ENCODE measurements at places on chromosomes 4 and X. TPM values are rescaled to one million over a fixed set of nuclear protein-coding genes. Genes with fewer than 3 reads are reported as not detected.

- no peak for DNase-seq
These were observed 102.6 kb downstream of the IQCM start for GRCh38 chr4:149713031-149713430.

DNA sequence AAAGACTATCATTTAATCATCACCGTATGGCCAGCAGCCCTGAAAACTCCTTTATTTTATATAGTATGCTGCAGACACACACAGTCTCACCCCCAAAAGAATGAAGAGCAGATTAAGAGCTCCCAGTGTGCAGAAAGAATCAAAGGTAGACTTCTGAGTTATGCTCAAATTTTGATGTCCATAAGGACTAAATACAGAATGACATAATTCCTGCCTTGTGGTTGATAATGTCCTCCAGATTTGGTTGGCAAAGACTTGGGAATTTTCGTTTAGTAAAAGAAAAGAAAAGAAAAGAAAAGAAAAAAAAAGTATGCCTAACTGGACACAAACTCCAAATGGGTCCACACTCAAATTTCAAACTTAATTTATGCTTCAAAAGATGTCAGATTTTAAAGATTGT, 118.1 kb upstream of the PLAC1 start:
- no peak for DNase-seq

The SOWAHB gene
- total RNA-seq, result 1.5 TPM

The UGT2B15 gene
- 0.25 TPM for total RNA-seq

DNA sequence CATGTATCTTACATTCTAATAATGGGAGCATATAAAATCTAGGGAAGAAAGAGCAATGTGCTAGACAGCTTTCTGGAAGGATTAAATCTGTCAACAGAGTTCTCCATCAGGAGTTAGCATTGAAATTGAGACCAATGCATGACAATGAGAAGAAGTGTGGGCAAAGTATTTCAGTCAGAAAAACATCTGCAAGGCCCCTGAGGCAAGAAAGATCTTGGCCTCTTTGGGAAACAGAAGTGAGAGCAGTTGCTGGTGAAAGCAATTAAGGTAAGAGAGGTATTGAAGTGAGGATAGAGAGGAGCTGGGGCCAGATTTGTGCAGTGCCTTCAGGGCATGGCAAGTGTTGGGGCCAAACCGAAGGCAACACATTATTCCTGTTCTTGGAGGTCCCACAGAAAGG, 999.1 kb downstream of the STPG2 start:
- no peak for DNase-seq

- DNase-seq, result peak; percentile 20
These were observed 57.7 kb downstream of the NEIL3 start for GRCh38 chr4:177367336-177367735.

The SUPT20HL2 gene
- total RNA-seq, result not detected

DNA sequence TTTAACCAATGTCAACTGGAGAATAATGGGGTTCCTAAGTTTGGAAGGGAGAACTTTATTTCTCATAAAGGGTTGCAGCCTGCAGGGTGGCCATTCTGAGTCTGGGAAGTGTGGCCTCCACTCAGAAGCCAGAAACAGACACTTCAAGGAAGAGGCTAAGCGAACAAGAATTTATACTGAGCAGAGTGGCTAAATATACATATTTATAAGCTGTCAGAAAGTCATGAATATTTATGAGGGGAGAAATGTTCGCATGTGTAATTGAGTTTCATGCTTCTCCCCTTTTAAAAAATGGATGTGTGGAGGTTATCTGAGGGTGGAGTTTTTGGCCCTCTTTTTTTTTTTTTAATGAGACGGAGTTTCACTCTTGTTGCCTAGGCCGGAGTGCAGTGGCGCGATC, 78.1 kb upstream of the PLAC8 start:
- DNase-seq, result no peak

DNA sequence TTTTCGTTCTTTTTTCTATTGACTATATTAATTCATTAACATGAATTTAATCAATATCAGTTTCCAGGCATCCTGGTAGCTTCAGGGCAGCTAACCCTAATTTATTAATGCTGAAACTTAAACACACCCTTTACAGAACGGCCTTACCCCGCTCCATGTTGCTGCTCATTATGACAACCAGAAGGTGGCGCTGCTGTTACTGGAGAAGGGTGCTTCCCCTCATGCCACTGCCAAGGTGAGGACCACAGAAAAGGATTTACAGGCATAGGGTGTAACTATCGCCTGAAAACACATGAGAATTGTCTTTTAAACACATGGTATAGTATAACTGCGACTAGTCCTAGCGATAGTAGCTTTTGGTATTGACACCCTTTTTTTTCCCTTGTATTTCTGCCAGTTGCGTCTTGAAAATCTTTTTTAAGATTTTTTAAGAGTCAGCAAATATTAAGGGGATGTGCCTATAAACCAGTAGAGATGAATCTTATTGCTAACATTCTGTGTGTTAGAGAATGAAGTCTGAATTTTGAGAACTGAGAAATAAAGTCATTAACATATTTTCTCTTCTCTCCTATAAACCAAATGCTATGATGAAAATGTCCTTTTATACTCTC, 229.0 kb downstream of the ANK2 start:
- peak; percentile 79 for DNase-seq

- DNase-seq, result no peak
These were observed 18.7 kb upstream of the RBMX start for GRCh38 chrX:136899221-136899620.

The ARR3 gene
- total RNA-seq, result not detected

The IL2 gene
- 0.64 TPM for total RNA-seq

GRCh38 chrX:153919281-153919680, 6.8 kb downstream of the ARHGAP4 start:
- DNase-seq, result no peak

The PF4V1 gene
- not detected for total RNA-seq

The VCX3A gene
- total RNA-seq, result 0.25 TPM

The LEF1 gene
- total RNA-seq, result 1.6 TPM

GRCh38 chr4:150457802-150458201, 124.1 kb upstream of the MAB21L2 start:
- DNase-seq, result no peak

The UNC5C gene
- total RNA-seq, result 0.25 TPM

GRCh38 chr4:6200922-6201362, 593 bp upstream of the JAKMIP1 start:
- DNase-seq, result no peak

DNA sequence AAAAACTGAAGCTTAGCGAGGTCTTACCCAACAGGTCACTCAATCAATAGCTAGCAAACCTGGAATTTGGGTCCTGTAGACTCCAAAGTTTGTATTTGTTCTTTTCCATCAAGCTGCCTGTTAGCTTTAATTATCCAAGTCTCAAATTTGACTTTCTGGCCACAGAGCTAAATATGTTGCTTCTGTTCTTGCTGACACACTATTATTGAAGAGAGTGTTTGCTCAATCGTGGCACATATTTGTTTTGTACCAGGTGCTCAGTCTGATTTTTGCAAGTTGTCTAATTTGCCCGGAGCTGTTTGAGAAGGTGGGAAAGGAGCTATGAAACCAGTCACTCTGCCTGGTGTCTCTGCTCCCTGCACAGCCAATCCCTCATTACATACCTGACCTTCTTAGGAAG, 41.7 kb upstream of the FRMD7 start:
- DNase-seq, result no peak

The SHROOM4 gene
- 3.5 TPM for total RNA-seq

DNA sequence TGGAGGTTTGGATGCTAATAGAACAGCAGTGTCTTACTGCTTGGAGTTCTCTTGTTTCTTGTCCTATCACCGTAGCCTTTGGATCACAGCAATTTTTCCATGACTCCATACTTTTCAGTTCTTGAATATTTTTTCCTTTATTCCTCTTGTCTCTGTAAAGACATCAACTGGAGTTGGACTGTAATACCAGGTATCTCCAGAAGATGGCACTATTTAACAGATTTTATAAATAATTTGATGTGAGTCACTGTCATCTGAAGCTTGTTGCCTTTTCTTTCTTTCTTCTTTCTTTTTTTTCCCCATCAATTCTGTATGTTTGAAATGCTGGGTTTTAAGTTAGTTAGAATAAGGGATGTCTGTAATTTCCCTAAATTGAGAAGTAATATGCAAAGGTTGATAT, 24.1 kb downstream of the HPRT1 start:
- DNase-seq, result no peak

The GPRASP3 gene
- total RNA-seq, result 13.2 TPM

The PNMA6F gene
- 0.13 TPM for total RNA-seq

- no peak for DNase-seq
These were observed 99.0 kb downstream of the DHRSX start for GRCh38 chrX:2401590-2402360.

DNA sequence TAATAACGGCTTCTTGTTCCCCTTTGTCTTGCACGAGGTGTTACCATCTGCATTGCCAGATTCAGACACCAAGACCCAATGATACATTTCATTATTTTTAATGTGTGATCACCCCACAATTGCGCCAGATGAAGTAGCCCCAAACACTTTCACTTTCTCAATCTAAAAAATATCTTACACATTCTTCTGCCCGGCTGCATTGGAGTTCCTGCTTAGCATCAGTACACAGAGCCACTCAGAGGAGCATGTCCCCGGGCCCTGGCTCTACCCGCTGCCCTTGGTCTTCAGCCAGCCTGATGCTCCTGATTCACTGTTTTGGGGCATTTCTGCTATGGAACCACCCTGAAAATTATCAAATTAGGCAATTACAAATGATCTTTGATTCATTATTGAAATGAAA, 66.0 kb upstream of the TENM3 start:
- DNase-seq, result no peak

DNA sequence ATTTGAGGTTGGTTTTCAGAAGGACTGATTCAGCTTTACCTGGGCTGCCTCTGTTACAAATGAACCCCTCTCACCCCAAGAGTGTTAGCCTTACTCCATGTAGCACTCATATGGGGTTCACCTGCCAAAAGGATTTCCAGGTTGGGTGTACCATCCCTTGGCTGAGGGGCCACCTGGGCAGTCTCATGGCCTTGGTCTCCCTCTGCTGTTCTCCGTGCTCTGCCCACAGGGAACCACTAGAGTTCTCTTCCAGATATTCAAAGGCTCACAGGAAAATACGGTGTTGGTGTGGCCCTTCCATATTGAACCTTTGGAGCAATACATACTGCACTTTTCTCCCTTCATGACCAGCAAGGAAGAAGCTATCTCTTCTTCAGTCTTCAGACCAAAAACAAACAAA, 18.0 kb upstream of the PRDM5 start:
- no peak for DNase-seq

DNA sequence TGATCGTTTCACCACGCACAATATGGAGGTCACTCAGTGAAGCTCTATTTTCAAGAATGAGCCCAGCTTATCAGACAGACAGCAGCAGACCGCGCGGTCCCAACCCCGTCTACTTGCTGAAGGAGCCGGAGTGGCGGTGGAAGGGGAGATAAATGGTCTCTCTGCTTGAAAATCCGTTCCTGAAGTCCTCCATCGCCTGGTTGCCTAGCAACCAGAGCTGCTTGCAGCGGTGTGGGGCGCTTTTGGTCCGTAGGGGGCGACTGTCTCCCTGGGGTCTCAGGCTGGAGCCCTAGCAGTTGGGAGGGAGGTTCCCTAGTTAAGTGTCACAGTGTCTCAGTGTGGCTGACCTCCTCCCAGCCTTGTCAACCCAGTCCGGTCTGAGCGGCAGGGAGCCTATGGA, 8.3 kb upstream of the DLG3 start:
- DNase-seq, result peak; percentile 59

DNA sequence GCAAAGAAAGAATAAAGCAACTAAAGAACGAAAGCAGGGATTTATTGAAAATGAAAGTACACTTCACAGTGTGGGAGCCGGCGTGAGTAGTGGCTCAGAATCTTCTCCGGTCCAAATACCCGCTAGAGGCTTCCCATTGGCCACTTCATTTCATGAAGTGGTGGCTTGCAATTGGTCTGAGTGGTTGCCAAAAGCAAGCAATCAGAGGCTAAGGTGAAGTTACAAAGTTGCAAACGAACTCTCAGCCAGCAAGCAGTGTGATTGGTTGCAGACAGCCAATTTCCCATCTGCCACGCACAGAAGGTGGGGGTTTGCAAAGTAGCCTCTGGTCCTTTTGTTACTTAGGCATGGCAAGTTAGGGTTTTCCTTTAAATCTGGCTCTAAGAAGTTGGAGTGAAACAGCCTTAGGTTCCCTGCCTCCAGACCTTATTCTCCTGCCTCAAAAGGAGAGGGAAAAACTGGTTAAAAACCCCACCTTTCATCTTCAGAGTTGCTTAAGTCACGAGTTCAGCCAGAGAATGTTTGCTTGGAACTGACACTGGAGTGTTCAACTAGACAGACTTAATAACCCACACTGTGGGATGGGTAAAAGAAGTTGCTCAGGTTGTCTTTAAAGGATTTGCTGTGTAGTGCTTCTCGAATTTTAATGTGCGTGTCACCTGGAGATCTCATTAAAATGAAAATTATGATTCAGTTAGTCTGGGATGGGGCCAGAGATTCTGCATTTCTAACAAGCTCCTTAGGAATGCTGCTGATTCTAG, 6.9 kb upstream of the CLOCK start:
- DNase-seq, result peak; percentile 26

GRCh38 chr4:21869978-21870745, 78.4 kb downstream of the KCNIP4 start:
- DNase-seq, result no peak

GRCh38 chrX:121231566-121232358, 184.4 kb downstream of the GLUD2 start:
- no peak for DNase-seq

DNA sequence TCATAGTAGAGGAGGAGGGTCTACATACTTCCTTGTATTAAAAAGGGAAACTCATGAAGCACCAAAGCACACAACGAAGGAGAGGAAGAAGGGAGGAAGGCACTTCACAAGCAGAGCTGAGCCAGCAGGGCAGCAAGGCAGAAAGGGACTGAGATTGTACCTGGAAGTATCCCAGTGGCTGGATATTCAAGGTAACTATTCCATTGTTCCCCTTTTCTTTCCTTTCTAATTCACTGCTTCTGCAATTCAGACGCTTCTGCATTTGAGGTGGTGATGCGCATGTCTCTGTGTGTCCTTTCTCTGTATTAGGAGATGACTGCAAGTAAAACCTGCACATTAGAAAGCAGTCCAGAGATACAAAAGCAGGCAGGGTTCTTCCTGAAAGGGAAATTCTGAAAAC, 54.9 kb downstream of the UBQLN2 start:
- DNase-seq, result no peak

The SMR3B gene
- total RNA-seq, result not detected

GRCh38 chr4:100391863-100392262, 126.0 kb downstream of the EMCN start:
- no peak for DNase-seq

DNA sequence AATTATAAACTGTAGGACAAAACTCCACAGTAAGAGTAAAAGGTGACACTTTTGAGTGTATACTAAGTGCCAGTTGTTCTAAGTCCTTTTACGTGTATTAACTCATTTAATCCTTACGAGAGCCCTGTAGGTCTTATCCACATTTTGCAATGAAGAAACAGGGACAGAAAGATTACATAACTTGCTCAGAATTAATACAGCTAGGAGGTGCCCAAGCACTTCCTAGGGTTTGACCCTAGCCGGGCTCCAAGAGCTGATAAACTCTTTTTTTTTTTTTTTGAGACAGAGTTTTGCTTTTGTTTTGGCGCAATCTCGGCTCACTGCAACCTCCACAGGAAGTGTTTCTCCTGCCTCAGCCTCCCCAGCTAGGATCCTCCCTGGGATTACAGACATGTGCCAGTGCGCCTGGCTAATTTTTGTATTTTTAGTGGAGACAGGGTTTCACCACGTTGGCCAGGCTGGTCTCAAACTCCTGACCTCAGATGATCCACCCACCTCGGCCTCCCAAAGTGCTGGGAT, 110.4 kb downstream of the UBE2K start:
- DNase-seq, result no peak

GRCh38 chr4:16544251-16544721, 318.0 kb upstream of the TAPT1 start:
- no peak for DNase-seq

GRCh38 chr4:159884989-159885388, 782.1 kb downstream of the RAPGEF2 start:
- DNase-seq, result no peak

- DNase-seq, result no peak
These were observed 12.2 kb upstream of the RBPJ start for GRCh38 chr4:26308568-26308967.

Measured in WTC11 (cell line).